ENCODE measurements at places on chromosomes 16 and 17.

DNA sequence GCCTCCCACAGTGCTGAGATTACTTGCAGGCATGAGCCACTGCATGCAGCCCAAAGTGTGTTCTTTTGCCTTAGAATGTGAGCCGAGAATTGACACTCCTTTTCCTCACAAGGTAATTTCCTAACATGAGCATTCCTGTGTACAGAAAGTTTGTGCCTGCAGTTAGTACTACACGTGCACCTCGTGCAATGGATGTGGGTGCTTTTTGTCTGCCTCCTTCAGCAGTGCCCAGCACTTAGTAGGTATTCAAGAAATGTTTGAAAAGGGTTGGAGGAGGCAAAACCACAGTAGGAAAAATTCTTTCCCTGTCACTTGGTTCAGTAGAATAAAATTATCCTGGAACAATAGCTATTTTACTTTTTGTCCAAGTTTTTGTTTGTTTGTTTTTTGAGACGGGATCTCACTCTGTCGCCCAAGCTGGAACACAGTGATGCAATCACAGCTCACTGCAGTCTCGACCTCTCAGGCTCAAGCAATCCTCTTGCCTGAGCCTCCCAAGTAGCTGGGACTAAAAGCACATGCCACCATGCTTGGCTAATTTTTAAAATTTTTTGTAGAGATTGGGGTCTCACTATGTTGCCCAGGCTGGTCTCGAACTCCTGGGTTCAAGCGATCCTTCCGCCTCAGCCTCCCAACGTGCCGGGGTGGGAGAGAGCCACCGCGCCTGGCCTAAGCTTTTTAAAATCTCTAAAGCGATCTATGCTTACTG lies 2.4 kb downstream of the NDE1 start:
- no peak for DNase-seq

DNA sequence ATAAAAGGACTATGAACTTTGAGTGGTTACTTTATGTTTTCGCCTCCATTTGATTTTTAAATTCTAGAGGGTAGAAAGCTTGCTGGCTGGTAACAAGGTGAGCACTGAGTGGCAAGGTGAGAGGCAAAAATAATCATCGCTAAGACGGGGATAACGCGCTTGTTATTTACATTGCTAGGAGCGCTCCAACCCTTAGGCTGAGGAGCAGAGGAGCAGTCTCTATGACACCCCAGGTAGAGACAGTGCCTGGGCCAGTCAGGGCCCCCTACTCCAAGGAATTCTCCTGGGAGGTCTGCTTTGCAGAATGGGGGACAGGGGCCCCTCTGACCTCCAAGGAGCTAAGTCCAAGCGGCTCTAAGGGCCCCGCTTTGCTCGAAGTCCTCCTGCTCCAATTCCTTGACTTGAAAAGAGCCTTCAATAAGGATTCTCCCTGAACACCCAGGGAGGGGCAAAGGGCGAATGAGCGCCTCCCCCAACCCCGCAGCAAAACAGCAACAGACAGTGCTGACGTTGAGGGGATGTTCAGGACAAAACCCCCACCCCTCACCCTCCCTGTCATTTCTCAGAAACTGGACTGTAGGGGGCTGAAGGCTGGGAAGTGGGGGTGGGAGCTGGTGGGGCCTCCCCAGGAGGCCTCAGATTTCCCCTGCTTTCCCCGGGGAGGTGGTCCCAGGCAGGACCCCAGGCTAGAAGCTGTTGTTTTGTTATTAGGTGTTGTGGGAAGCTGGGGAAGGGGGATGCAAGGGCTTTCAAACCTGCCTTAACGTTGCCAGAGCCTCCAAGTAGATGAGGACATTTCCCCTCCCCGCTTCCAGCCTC lies 10.2 kb upstream of the FOXF1 start:
- DNase-seq, result no peak

DNA sequence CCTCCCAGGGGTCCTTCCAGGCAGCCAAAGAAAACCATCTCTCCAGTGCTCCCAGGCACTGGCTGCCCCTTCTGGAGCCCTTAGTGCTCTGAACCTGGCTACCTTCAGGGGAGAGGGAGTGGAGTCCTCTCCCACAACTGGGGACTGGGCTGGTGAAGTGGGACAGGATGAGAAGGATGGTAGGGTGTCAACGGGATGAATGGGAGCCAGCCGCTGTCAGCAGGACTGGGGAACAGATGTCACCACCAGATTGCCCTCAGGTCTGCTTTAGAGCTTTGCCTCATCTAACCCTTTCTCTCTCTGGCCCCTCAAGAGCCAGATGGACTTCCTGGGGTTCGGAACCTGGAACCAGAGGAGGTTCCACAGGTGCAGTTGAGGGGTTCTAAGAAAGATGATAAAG lies 488 bp upstream of the SEBOX start:
- no peak for DNase-seq

GRCh38 chr16:87598431-87598830 lies 3.9 kb upstream of the JPH3 start:
- DNase-seq, result no peak

GRCh38 chr16:87921236-87921773 lies 15.0 kb downstream of the CA5A start:
- no peak for DNase-seq

- DNase-seq, result no peak
These were observed 100.2 kb upstream of the CDH11 start for GRCh38 chr16:65222049-65222448.

- no peak for DNase-seq
These were observed 5.7 kb downstream of the KCNJ16 start for GRCh38 chr17:70080541-70081347.

DNA sequence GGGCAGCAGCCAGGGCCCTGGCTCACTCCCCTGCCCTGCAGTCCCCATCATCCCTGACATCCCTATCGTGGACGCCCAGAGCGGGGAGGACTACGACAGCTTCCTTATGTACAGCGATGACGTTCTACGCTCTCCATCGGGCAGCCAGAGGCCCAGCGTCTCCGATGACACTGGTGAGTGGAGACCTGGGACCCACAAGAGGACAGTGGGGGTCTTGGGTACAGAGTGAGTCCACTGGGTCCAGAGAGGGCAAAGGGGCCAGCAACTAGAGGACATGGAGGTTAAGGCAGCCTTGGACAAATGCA lies 12.6 kb downstream of the GALK1 start:
- DNase-seq, result no peak

DNA sequence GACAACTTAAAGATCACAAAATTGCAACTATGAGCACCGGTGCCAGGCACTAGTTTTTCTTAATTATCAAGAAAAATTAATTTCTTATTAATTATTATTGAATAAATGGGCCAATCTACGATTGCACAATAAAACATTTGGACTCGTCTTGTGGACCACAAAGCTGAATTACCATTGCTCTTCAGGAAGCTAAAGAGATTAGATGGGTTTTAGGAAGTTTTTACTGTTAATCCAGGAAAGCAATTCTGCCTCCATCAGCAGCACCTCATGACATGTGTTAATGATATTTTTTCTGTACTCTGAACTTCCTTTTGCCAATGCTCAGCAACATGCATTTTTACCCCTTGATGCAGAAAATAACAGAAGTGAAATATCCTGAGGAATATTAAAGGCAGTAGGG lies 37.9 kb downstream of the HS3ST3A1 start:
- DNase-seq, result no peak

DNA sequence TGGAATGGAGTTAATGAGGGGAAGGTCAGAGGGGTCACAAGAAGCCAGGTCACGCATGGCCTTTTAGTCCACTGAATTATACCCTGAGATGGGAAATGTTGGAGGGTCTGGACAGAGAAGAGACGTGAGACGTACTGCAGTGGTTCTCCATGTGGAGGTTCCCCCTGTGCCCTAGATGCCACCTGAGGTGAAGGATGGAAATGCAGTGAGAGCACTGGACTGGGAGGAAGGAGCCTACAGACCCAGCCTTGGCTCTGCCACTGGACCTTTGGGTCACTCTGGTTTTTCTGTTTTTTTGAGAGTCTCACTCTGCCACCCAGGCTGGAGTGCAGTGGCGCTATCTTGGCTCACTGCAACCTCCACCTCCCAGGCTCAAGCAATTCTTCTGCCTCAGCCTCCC lies 1.8 kb upstream of the PLSCR3 start:
- DNase-seq, result no peak

DNA sequence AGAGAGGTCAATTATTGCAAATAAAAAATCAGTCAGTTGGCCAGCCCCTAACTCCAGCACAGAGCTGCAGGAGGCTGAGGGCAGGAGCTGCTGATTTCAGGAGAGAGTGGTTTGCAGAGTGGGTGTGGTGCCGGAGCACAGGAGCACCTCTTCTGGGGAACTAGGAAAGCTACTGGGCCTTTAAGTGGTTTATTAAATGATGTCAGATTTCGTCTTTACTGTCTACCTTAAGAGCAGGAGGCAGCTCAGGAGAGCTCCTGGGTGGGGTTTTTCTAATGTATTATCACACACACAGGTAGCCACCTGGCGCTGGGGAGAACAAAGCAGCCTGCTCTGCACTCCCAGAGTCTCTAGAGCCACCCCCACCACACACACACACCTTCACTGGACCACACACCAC lies 11.5 kb upstream of the HAS3 start:
- no peak for DNase-seq

DNA sequence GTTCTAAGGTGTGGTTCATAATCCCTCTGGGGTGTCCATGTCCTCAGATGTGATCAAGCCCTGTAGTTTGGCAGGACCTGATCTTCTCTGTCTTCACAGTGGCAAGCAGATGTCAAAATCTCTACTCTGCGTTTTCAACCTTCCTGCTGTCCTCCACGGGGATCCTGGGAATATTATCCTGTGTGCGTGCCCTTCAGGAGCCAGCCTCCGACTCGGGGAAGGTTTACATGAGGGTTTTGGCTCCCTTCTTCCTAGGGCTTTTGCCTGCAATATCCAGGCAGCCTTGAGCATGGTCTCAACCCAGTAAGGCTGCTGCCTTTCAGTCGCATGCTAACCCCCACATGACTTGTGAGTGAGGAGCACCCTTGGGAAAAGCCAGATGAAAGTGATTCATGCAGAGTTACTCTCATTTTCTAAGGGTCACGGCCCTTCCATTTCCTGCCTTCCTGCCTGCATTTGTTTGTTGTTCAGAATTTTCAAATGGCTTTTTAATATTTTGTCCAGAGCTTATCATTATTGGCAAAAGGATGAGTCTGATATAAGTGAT lies 202.2 kb upstream of the CHMP6 start:
- DNase-seq, result no peak

GRCh38 chr16:57871456-57871855 lies 69.2 kb upstream of the KIFC3 start:
- DNase-seq, result no peak

DNA sequence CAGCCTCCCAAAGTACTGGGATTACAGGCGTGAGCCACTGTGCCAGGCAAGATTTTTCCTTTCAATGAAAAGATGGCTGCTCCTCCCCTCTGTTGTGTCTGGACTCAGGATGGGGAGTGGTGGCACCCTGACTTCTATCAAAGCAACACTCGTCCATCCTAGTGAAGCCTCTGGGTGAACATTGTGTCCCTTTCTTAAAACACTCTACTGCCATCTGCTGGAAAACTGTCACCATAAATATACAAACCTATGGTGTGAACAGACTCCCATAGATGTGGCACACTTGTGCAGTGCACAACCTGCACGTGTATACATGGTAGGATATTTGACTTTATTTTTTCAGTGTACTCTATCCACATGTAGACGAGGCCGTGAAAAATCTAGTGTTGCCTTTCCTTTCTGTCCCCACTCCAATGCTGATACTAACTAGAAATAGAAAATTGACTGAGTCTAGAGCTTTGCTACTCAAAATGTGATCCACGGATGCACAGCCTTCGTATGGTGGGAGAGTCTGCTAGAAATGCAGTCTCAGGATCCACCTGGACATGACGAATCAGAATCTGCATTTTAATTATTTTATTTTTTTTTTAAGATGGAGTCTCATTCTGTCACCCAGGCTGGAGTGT lies 55.9 kb upstream of the PLCG2 start:
- no peak for DNase-seq

GRCh38 chr16:4249530-4250308 lies 7.8 kb upstream of the SRL start:
- no peak for DNase-seq

DNA sequence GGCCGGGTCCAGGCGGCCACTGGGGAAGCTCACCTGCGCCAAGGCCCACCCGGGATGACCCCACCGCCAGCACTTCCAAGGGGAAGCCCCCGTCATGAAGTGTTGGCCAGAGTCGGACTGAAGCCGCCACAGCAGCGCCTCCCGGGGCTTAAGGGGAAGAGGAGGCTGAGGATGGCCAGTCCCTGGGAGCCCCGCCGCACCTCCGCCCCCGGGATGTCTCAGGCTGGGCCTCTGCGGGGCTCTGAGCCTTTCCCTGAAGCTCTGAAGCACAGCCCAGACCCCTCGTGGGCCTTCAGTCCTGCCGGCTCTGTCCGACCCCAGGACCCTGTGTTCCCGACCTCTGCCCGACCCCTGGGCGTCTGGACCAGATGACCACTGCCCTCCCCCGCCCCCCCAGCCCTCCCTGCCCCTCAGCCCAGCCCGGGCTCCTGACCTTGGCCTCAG lies 42.8 kb upstream of the ACSF3 start:
- DNase-seq, result no peak

DNA sequence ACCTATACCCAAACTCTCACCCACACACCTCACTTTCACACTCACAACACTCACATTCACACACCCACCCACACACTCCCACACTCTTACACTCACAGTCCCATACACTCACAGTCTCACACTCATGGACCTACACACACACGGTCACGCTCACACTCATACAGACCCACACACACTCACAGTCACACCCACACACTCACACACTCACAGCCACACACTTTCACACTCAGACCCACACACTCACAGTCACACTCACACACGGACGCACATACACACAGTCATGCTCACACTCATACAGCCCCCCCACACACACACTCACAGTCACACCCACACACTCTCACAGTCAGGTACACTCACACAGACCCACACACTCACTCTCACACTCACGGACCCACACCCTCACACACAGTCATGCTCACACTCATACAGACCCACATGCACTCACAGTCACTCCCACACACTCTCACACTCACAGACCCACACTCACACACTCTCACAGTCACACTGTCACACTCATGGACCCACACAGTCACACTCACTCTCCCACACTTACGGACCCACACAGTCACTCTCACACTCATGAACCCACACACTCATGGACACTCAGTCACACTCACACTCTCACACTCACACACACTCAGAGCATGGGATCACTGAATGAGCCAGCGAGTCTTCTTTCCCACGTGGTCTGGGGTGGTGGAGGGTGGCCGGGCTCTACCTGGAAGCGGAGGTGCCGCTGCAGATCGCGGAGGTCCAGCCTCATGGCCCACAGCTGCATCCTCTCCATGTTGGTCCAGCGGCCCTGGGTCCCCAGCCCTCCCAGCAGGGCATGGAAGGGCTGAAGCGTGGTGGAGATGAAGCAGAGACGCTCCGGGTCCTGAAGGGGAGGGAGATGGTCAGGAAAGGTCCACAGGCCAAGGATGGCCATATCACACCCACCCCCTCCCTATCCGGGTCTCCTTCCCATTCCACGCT lies 5.1 kb downstream of the IL27 start:
- no peak for DNase-seq

GRCh38 chr16:11977376-11978041 lies 975 bp downstream of the SNX29 start:
- DNase-seq, result no peak

Measured in esophagus squamous epithelium (tissue), 5 donors.